ENCODE measurements at places on chromosomes 13 and 19.
A peak's percentile ranks its signal among the peaks of the same experiment; 100 is the strongest.

GRCh38 chr19:52535771-52536447 lies 8.4 kb downstream of the ZNF808 start:
- peak; percentile 84 for DNase-seq

- DNase-seq: no peak
Measured at GRCh38 chr19:38277969-38278680, 13.8 kb downstream of the SPINT2 start.

- DNase-seq: no peak
Measured at GRCh38 chr19:57078802-57079201, 41.0 kb upstream of the USP29 start.

DNA sequence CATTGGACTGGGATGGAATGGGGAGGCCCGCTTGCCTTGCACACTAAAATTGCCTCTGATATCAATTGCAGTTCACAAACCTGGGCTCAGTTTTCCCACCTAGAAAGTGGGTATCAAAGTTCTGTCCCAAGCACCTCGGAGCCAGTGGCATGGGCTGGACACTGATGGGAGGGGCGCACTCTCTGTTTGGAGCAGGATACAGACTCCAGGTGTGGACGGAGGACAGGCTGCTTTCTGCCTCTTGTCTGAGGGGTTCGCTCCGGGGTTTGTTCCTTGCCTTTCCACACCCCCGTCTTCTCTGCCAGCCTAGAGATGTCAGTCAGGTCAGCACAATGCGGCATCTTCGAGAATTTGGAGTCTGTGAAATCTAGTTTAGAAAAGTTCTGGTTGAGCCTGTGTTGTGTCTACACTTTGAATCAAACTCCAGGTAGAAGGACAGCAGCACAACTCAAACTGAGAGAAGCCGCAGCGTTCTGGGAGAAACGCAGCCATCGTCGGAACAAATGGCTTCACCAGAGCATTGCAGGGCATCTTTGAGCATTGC lies 141.9 kb downstream of the TEX29 start:
- no peak for DNase-seq

DNA sequence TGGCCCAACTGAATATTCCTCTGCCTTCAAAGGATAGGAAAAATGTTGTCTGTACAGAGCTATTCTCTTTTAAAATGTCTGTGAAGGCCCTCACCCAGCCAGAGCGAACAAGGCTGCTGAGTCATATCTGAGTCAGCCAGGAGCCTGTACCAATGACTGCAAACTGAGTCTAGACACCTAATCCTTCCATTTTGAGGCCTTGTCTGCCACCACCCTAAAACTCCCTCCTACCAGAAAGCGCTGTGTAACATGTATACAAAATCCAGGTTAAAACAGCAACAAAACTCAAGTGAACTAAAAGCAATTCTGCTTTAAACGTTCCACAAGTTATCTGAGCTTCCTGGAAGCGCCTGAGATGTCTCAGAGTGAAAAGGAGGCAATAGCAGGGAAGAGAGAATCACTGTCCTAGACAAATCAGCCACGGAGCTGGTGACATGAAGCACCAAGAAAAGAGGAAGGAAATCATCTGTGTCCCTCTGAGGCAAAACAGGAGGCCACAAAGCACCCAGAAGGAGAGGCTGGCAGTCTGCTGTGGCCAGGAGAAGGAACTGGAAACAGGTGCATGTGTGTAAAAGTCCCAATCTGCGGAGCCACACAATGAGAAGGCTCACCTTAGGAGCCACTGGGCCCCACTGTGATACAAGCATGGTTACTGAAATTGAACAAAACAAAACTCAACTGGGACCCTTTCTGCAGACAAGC lies 10.2 kb downstream of the DHRS12 start:
- no peak for DNase-seq

DNA sequence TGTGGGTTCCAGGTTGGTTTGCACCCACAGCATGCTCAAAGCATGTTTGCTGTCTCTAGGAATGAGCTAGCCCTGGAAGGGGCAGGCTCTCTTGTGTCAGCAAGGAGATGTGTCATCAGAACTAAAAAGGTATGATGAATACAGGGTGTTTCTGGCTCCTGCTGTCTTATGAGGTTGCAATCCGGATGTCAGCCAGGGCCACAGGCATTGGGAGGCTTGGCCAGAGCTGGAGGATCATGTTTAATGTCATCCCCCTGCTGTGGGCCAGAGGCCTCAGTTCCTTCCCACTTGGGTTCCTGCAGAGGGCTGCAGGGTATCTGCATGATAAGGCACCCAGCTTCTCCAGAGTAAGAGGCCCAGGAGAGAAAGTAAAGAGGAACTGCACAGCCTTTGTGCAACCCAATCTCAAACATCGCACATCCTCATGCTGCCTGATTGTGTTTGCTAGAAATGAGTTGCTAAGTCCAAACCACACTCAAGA lies 193.6 kb downstream of the COL4A1 start:
- no peak for DNase-seq

DNA sequence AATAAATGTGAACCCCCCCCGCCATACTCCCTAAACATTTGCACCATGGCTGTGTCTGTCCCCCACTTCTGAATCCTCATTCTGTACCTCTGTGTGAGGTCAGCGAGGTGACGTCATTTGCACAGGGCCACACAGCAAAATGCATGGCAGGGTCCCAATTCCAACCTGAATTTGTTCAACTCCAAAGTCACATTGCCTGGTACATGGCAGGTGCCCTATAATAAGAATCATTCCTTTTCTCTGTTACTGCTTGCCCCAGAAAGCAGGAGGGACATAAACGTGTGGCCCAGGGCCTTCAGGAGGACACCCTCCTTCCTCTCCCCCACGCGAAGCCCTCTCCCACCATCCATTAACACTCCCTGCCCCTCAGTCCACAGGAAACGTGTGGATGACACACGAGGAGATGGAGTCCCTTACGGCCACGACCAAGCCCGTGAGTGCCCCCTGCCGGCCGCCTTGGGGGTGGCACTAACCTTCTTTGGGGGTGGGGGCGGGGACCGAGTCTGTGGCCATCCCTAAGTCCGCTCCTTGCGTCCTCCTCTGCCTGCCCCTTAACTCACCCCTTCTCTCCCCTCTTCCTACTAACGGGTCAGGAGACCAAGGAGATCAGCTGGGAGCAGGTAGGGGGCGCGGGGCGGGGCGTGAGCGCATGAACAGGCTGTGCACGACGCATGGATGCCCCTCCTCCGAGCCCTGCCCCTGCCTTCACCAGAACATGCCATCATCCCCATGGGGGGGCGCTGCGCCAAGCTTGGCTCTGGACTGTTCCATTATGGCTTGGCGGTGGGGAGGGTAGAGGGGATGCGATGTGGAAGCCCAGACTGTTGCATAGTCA lies 9.4 kb downstream of the HRC start:
- DNase-seq: peak; percentile 49

- DNase-seq: no peak
Measured at GRCh38 chr13:76222511-76222910, 586.4 kb downstream of the LMO7 start.

DNA sequence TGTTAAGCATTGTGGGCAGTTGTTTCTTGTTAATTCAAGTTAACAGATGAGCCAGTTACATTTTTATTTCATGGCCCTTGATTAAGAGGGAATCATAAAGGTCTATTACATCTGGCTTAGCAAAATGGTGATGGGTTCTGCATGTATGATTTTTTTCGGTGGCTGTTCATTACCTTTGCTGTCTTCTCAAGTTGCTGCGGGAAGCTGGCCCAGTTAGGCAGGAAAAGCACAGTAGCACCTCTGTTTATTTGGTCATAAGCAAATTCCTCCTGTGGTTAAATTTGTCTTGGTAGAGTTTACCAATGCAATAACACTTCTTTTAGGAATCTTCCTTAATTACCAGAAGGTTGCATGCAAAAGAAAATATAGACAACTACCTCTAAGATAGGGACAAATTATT lies 104.5 kb downstream of the FRY start:
- no peak for DNase-seq
